Endothelial cell (in vitro differentiated cells): ENCODE measurements at places on chromosomes 12 and 14.

DNA sequence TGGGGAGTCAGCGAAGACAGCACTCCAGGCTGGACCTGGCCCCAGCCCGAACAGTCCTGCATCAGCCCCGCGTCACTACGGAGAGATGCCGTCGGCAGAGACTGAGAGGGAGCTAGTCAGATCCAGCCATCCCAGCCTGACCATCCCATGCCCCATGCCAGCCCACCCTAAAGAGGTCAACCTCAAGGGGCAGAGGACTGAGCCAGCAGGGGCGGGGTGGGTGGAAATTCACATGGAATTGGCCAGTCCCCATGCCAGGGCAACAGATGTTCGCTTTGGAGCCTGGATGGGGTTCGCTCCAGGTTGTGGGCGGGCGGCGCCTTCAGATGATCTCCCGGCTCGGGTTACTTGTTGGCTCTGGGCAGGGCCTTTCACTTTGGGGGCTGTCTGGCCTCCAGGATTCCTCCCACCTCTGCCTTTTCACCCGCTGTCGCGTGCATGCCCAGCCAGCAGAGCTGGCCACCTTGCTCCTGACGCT lies 154.3 kb downstream of the TSPAN9 start:
- no peak for DNase-seq

DNA sequence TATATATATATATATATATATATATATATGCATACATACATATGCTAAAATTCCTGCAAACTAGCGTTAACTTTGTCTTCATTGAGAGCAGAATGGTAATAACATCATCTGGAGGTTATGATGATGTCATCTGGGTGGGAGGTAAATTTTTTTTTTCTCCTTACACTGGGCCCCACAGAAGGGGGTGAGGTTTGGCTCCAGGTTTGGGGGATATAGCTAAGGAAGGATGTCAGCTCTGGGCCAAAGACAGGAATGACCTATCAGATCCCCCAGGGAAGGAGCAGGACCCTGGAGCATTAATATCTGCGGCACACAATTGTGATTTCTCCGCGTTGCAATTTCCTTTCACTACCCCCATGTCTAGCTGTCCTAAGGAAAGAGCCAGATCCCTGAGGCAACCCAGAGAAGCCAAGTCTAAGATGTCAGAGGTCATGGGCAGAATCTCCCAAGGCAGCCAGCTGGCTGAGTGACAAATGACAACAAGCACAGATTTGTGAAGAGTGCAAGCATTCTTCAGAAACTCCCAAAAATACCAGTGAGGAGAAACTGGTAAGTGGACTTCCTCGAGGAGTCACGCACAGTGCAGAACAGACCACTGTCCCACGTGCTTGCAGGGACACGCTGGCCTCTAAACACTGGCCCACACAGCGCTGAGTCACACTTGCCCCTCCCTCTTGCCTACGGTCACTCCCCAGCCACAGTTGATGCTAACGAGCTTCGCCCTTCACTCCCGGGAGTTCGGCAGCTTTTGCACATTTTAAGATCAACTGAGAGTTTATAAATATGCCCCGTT lies 9.9 kb downstream of the UBC start:
- DNase-seq: no peak

- DNase-seq: no peak
These were observed 23.2 kb upstream of the DCN start for GRCh38 chr12:91205811-91206210.

- peak; percentile 43 for DNase-seq
These were observed 602 bp downstream of the CHFR start for GRCh38 chr12:132886529-132887477.

DNA sequence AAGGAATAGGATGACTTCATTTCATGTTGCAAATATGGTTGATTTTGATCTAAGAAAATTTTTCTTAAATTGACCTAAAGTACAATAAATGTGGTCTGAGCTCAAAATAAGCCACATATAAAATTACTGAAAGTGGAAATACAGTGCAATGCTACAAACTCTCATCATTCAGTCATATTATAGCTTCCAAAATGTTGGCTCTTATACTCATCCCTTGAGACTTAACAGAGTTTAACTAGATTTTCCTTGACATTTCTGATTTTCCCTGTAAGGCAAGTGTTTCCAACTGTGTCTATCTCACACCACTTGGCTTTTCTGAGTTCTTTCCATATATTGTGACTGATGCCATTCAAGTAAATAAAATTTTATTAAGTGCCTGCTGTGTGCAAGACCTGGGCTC lies 123.7 kb upstream of the NTF3 start:
- no peak for DNase-seq

GRCh38 chr14:39873791-39874190 lies 441.6 kb upstream of the FBXO33 start:
- no peak for DNase-seq

- no peak for DNase-seq
These were observed 104.0 kb upstream of the SEL1L start for GRCh38 chr14:81637639-81638038.

- DNase-seq: no peak
These were observed 16.0 kb downstream of the MRPL42 start for GRCh38 chr12:93483151-93483807.

GRCh38 chr12:129984106-129984505 lies 80.3 kb upstream of the TMEM132D start:
- no peak for DNase-seq

- DNase-seq: peak; percentile 90
These were observed 118.2 kb downstream of the AACS start for GRCh38 chr12:125183187-125184067.

- DNase-seq: no peak
These were observed 162.8 kb upstream of the TBX3 start for GRCh38 chr12:114846771-114847170.

GRCh38 chr12:48175613-48176416 lies 7.6 kb upstream of the CCDC184 start:
- DNase-seq: no peak

DNA sequence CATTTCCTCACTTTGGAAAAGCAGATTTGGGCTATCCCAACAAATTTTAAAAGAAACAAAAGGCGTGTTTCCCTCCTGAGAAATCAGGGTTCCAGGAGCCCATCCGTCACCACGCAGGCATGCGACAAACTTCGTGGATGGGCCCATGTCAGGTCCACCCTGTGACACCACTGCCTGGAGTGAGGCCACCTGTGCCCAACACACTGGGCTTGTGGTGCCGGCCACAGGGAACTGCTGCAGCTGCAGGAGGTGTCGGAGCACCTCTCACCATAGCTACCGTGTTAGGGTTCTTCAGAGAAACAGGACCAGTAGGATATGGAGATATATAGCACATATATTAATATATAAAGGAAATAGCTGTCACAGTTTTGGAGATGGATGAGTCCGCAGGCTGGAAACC lies 53.0 kb upstream of the BCL11B start:
- DNase-seq: no peak

- peak; percentile 5 for DNase-seq
These were observed 322 bp downstream of the SLC39A9 start for GRCh38 chr14:69398818-69399210.
